Fibroblast of lung (primary cell): ENCODE measurements at places on chromosomes 4 and X. TPM values are rescaled to one million over a fixed set of nuclear protein-coding genes. Genes with fewer than 3 reads are reported as not detected.
A peak's percentile ranks its signal among the peaks of the same experiment; 100 is the strongest.

SPIN4 gene
- 1.3 and 1.8 TPM in 2 replicates for total RNA-seq

TACR3 gene
- total RNA-seq, result under 0.01 TPM in 1 of 2 replicates, not detected in the other

ELF4 gene
- total RNA-seq, result 5.9 and 9.9 TPM in 2 replicates

RNF150 gene
- 0.51 and 0.66 TPM in 2 replicates for total RNA-seq

ABCG2 gene
- 0.51 and 1.3 TPM in 2 replicates for total RNA-seq

DNA sequence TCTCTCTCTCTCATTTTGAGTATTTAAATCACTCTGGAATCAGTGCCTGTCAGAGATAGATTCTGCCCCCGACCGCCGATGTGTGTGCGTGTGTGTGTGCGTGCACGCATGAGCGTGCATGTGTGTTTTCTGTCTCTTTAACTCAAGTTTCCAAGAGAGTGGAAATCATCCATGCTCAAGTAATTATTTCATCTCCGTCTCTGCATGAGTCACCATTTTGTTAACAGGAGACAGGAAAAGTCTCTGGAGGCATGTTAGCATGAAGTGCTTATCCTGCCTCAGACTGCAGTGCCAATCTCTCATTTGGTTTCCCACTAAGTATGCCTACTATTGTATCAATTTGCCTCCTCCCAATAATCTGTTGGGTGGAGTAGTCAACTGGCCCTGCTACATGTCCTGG is 182.9 kb upstream of the NHS start:
- H3K4me3 ChIP-seq, result no peak overlapping the region
- no peak overlapping the region for H3K27ac ChIP-seq
- no peak for DNase-seq
- no peaks in the 10 kb centered on the region for H3K27me3 ChIP-seq
- H3K36me3 ChIP-seq, result no peaks in the 10 kb centered on the region

DNA sequence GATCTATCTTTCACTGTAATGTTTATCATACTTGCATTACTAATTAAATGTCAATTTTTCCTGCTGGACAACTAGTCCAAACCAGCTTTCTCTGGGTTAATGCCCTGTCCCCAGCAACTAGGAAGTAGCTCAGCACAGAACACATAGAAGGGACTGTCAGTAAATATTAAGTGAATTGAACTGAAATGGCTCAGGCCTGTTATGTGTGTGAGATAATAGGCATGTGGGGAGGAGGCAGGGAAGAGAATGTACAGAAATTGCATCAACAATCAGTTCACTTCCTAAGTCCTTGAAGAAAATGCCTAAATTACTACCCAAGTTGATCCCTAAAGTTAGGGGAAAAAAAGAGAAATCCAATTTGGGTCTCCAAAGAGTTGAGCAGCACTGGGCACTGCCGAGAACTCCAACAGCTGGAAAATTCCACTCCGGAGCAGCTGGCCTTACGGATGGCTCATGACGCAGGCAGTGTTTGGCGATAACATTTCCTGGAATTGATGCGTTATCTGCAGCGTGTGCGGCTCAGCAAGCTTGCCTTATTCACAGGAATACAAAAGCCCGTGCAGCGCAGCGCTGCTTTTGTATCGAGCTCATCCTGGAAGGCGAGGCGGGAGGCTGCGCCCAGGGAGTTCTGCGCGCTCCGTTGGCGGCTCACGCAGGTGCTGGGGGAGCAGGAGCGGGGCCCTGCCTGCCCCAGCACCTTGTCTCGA is 297.3 kb upstream of the LCORL start:
- no peak overlapping the region for H3K27ac ChIP-seq
- H3K4me3 ChIP-seq, result no peak overlapping the region
- DNase-seq, result no peak
- no peaks in the 10 kb centered on the region for H3K36me3 ChIP-seq
- H3K4me1 ChIP-seq, result no peaks in the 10 kb centered on the region
- no peaks in the 10 kb centered on the region for H3K27me3 ChIP-seq

GRCh38 chr4:657338-657833 is 16.7 kb downstream of the ATP5ME start:
- no peak for DNase-seq
- H3K36me3 ChIP-seq, result no peaks in the 10 kb centered on the region
- H3K27me3 ChIP-seq, result no peaks in the 10 kb centered on the region

GRCh38 chr4:130296448-130296847 is 1200.5 kb downstream of the C4orf33 start:
- H3K4me1 ChIP-seq, result no peaks in the 10 kb centered on the region
- H3K27ac ChIP-seq, result no peak overlapping the region
- no peak overlapping the region for H3K4me3 ChIP-seq
- no peak for DNase-seq

GRCh38 chr4:98394134-98394533 is 132.9 kb downstream of the RAP1GDS1 start:
- H3K4me1 ChIP-seq, result no peaks in the 10 kb centered on the region
- no peaks in the 10 kb centered on the region for H3K36me3 ChIP-seq
- H3K27me3 ChIP-seq, result no peaks in the 10 kb centered on the region
- no peak overlapping the region for H3K4me3 ChIP-seq
- DNase-seq, result peak; percentile 82

GRCh38 chrX:72714478-72714916 is 391 bp upstream of the PHKA1 start:
- peak overlapping the region; percentile 58 for H3K27ac ChIP-seq
- H3K27me3 ChIP-seq, result no peaks in the 10 kb centered on the region
- no peaks in the 10 kb centered on the region for H3K4me1 ChIP-seq
- peak; percentile 73 for DNase-seq
- H3K36me3 ChIP-seq, result no peaks in the 10 kb centered on the region

- no peaks in the 10 kb centered on the region for H3K27me3 ChIP-seq
- H3K4me1 ChIP-seq, result no peaks in the 10 kb centered on the region
- H3K36me3 ChIP-seq, result no peaks in the 10 kb centered on the region
- H3K4me3 ChIP-seq, result no peak overlapping the region
- H3K27ac ChIP-seq, result no peak overlapping the region
Measured at GRCh38 chr4:86630629-86631028, 36.5 kb downstream of the PTPN13 start.

DNA sequence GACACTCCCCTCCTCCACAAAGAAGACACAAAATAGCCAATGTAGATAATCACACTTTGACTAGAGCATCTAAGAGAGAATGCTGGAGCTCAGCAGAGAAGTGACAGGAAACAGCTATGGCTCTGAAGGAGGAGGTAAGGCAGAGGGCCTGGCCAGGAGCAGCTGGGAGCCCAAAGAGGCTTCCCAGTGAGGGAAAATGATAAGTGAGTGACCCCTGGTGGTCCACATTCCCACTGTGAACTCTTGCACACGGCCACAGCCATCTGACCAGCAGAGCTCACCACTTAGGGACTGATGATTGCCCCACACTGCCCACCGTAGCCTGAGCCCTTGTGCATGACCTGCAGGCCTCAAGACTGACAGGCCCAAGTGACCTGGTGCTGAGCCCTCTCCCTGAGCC is 162.7 kb upstream of the GALNTL6 start:
- no peaks in the 10 kb centered on the region for H3K27me3 ChIP-seq
- H3K4me1 ChIP-seq, result no peaks in the 10 kb centered on the region
- H3K27ac ChIP-seq, result no peak overlapping the region
- no peaks in the 10 kb centered on the region for H3K36me3 ChIP-seq
- H3K4me3 ChIP-seq, result no peak overlapping the region

DNA sequence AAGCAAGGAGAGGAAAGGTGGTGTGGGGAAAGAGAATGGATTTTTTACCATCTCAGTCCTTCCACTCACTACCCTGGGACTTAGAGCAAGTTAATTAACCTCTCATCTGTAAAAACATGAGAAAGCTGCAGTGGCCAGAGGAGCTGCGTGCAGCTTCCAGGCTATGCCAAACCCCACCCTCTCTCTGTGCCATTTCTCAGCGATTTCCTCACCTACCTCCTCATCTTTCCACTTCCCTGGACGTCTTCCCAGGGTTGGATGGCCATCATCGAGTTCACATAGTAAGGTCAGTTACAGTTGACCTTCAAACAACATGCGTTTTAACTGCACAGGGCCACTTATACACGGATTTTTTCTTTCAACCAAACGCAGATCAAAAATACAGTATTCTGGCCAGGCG is 64.3 kb downstream of the SMIM20 start:
- no peak overlapping the region for H3K4me3 ChIP-seq
- H3K27ac ChIP-seq, result no peak overlapping the region
- H3K4me1 ChIP-seq, result no peaks in the 10 kb centered on the region

- H3K36me3 ChIP-seq, result no peaks in the 10 kb centered on the region
- peaks cover 3% of the 10 kb centered on the region for H3K4me1 ChIP-seq
- peak; percentile 50 for DNase-seq
- no peaks in the 10 kb centered on the region for H3K27me3 ChIP-seq
Measured at GRCh38 chr4:184097241-184097605, 120.5 kb downstream of the ENPP6 start.

DNA sequence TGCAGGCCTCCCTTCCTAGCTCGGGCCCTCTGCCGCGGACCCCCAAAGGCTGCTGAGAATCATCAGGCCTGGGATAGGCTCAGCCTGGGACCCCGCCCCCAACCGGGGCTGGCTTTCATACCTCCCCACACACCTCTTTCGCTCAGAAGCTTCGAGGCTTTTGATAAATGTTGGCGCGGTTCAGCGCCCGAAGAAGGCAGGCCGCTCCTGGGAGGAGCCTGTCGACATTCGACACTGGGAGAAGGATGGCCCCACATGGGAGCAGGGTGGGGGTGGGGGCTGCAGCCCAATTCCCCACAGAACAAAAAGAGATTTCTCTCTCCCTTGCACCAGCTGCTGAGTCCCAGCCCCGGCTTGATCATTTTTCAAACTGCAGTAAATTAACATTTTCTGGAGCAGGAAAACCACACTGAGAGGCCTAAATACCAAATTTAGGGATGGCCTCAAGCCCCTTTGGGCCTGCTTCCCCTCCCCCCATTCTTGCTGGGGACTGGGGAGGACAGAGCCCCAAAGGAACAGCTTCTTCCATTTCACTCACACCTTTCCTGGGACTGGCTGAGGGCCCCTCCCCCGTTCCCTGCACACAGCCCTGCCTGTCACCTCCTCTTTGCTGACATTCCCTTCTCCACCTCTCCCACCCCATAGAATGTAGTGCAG is 112.9 kb upstream of the PJA1 start:
- no peaks in the 10 kb centered on the region for H3K4me1 ChIP-seq
- peaks cover 9% of the 10 kb centered on the region for H3K27me3 ChIP-seq
- no peak overlapping the region for H3K27ac ChIP-seq
- DNase-seq, result no peak
- H3K36me3 ChIP-seq, result no peaks in the 10 kb centered on the region
- no peak overlapping the region for H3K4me3 ChIP-seq

DNA sequence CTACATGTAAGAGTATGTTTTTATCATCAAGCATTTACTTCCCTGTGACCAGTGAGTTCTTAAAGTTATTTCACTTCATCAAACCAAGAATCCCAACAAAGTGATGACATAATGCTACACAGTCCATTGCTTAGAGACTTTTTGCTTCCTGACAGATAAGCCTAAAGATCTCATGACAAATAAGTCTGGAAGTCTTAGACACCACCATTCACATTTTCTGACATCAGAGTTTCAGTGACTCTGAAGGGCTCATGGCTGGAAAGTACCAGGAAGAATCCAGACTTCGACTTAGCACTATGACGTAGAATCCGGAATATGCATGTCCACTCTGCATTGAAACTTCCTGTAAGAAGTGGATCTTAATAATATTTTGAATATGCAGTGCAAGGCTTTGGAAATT is 53.7 kb downstream of the CLDN22 start:
- H3K27ac ChIP-seq, result no peak overlapping the region
- no peak overlapping the region for H3K4me3 ChIP-seq
- DNase-seq, result no peak

- no peaks in the 10 kb centered on the region for H3K27me3 ChIP-seq
- H3K36me3 ChIP-seq, result no peaks in the 10 kb centered on the region
- no peak overlapping the region for H3K27ac ChIP-seq
Measured at GRCh38 chr4:165709973-165710526, 163.0 kb upstream of the TLL1 start.

DNA sequence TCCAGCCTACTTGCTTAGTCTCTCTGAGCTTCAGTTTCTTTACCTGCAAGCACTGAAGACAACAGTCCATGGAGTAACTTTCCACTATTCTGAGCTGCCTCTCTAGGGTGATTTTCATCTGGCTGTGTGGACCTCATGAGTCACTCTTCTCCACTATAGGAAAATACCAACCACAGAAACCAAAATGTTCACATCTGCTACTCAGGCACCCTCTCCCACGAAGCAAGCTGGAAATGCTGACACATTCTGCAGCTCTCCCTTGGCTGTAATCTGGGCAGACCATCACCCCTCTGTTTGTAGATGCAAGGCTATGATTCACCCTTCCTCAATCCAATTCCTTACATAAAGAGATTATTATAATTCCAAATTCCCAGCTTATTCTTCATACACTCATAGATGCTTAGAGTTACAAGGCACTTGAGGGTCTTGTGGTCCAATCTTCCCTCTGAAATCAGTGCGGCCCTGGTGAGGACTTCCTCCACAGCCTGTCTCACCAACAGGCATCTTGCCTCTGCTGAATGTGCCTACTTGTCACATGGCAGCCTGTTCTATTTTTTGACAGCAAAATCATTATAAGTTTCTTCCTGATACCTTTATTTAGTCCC is 97.0 kb upstream of the LNX1 start:
- H3K27me3 ChIP-seq, result no peaks in the 10 kb centered on the region
- peaks cover 19% of the 10 kb centered on the region for H3K4me1 ChIP-seq
- no peak overlapping the region for H3K4me3 ChIP-seq
- no peaks in the 10 kb centered on the region for H3K36me3 ChIP-seq

DNA sequence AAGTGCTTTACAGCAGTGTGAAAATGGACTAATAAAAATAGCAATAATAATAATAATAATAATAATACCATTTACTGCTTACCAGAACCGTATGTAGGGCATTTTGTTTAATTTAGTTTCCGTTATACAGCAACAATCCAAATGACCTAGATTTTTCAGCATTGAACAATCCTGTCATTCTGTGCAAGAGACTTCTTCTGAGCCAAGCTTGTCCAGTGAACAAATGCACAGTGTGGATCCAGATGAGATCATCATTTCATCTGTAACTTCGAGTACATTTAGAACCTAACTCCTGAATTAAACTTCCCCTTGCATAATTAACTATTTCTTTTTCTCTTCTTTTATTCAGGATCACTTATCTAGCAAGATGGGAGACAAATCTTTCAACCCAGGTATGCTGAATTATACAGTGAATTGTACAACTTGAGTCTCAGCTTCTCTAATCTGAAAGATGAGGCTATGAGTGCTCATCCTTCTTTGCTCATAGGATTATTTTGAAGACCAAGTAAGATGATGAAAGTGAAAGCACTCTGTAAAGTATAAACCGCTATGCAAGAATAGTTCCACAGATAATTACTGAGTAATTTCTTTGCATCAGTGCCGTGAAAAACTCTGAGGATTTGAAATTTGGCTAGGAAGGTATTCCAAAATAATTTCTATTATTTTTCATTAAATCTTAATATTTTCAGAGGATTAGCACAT is 6.6 kb downstream of the CLNK start:
- H3K27ac ChIP-seq, result no peak overlapping the region
- no peak overlapping the region for H3K4me3 ChIP-seq
- no peaks in the 10 kb centered on the region for H3K4me1 ChIP-seq

DNA sequence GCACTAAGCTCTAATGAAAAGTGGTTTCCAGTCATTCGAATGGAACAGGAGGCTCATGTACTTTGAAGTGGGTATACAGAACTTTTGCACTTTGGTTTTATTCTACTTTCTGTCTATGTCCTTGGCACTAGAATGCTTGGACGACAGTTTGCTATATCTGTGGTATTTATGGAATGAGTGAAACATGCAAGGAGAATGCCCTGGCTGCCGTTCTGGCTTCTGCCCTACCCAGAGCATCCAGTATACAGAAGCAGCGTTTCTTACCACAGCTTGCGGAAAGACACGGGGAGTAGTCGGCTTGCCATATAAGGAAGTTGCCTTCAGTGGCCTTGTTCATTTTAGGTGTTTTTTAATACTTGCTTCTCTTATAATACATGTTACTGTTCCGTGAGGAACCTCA is 98.0 kb downstream of the TBL1X start:
- no peaks in the 10 kb centered on the region for H3K27me3 ChIP-seq
- DNase-seq, result peak; percentile 87
- H3K4me1 ChIP-seq, result peaks cover 2% of the 10 kb centered on the region
- no peak overlapping the region for H3K27ac ChIP-seq
- H3K4me3 ChIP-seq, result no peak overlapping the region
